AG08396 (cell line): ENCODE measurements at places on chromosomes 12 and 14.

DNA sequence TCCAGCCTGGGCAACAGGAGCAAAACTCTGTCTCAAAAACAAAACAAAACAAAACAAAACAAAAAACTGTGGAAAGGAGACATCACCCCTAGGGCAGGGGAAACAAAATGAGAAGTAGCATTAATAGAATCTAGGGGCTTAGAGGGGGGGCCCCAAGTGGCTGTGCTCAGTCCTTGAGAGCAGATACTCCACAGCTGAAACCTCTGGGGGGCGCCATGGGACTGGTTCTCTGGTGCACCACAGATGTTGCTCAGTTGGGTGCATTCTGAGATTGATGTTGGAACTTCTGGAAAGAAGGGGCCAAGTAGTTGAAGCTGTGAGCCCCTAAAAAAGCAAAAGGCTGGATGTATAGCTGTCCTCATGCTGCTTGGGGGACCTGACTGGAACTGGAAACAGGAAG is 11.8 kb upstream of the SYNE2 start:
- no peak for DNase-seq

DNA sequence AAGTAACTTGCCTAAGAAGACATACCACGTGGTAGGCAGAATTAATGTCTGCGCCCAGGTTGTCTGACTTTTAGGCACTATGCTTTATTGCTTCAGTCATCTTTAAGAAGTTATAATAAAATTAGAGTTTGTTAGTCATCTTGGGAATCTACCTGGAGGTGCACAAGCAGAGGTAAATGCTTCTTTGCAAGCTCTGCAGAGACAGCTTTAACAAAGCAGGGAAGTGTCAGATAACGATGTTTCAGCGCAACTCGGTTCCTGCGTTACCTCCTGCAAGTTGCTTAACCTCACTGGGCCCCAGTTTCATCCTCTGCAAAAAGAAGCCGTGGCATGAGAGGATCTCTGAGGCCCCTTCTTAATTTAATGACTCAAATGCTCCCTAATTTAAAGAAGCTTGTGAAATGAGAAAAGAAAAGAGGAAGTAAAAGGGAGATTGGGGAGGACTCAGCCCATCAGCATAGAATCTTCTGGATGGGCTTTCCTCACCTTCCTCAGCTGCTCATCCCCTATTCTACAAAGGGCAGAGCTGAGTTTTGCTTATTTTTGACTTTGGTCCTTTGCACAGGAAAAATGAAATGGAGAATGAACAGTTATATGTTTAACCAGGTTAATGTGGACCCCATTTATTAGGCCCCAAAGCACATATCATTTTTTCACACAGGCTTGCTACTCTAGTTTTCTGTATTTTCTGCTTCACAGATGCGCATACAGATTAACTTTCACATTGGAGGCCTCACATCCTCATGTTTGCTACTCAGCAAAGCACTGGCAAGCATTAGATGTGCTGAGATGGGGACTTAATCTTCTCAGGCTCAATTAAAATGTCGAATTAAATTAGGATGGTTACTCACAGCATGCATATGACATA is 5.1 kb downstream of the ARHGDIB start:
- DNase-seq = no peak

- DNase-seq = peak; percentile 85
These were observed at the start of gene CDKL1 for GRCh38 chr14:50396631-50397389. CDKL1 (minus strand) TSS chr14:50396881; CDS start chr14:50395868, 1,013 bp downstream.

- no peak for DNase-seq
These were observed 13.5 kb downstream of the PTGER2 start for GRCh38 chr14:52327374-52328226.

DNA sequence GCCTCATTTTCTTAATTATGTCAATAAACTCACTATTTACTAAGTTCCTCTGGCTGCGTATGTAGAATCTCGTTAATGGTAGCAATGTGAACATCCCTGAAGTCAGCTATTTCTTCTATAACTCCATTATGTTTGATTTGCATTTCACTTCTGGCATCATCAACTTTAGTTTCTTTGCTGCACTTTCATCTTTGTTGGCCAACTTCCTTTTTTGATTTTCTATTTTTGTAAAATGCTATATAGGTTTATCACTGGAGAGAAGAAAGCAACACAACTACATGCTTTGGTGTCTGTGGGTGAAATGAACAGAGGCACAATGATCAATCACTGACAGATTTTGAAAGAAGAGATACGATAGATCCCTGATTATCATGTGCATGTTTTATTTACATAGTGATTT is 58.5 kb upstream of the ATF7IP start:
- no peak for DNase-seq

GRCh38 chr14:104874110-104874531 is 9.1 kb downstream of the CEP170B start:
- DNase-seq = no peak

DNA sequence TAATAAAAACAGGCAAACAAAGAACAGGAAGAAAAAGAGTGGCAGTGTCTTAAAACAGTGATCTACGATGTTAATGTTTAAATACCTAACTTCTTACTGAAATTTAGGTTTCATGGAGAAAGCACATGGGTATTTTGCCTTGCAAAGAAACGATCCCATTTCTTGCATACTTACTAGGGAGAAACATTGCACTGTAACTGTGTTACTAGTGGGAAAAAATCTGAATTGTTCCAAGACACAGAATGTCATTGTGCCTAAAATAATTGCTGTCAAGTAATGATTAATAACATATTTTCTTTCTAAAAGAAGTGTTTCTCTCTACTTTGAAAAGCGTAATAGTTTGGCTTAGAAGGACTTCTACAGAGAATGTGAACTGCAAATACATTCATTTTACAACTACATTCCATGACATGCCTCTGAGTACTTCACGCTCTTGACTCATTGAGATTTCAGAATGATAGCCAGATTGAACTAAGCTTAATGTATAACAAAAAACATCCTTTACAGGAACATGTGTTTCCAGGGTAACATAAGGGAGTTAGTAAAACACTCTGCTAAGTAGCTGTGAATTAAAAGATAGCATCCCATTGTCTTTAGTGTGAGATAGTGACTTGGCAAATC is 256.2 kb upstream of the CPNE8 start:
- no peak for DNase-seq

- DNase-seq = no peak
These were observed 83.9 kb downstream of the ZFP36L1 start for GRCh38 chr14:68709007-68709406.

DNA sequence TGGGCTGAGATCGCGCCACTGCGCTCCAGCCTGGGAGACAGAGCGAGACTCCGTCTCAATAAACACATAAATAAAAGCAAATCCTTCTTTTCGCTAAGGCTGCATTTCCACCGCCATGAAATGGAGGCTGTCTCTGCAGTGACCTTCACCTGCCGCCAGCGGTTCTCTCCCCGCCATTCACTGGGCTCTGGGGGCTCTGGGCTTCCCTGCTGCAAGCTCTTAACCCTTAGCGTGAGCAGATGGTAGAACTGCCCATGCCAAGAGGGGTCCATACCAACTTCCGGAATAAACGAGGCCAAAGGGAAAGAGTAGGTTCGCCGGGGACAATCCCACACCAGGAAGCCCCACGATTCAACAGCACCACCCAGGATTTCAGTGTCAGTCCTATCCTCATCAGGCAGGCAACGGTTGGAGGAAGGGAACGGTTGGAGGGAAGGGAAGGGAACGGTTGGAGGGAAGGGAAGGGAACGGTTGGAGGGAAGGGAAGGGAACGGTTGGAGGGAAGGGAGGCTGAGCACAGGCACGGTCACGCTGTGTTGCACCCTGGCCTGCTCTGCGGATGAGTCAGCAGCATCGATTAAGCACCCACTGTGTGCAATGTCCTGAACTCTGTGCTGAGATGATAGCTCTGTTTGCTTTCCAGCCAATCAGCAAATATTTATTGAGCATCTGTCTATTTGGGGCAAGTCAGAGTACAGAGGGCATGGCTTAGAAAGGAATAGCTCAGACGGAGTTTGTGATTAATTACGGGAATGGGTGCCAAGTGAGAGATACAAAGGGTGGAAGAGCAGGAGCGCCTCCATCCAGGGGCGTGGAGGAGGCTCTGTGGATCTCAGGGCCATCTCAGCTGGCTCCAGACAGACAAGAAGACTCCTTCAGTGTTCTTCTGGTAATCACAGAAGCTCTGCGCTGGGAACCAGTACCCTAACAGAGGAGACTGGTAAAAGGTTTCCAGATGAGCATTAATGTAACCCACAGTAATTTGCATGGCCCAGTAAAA is 77.9 kb downstream of the NINJ2 start:
- DNase-seq = no peak

DNA sequence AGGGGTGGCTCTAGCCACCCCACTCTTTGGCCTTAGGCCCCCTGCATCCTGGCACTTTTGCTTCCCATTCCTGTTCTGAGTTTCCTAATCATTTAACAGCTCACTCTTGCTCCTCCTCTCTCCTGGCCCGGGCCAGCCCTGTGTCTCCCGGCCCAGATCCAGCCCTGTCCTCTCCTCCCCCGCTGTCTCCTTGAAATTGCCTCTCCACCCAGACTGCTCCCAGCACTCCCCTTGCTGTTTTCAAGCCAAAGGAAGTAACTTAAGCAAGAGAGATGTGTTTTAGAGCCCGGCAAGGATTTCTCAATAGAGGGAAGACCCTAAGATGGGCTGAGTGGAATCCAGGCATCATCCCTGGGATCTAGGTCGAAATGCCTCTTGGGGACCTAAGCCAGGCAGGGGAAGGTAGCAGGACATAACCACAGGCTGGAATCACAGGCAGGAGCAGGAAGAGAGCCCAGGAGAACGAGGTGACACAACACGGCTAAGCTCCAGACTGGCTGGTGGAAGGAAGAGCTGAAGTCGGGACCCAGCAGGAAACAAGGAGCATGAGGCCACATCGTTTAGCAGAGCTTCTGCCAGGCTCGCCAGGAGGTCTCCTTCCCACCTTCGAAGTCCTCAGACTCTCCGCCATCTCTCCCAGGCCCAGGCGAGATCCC is 2.0 kb upstream of the LRP1-AS start:
- DNase-seq = peak; percentile 67

DNA sequence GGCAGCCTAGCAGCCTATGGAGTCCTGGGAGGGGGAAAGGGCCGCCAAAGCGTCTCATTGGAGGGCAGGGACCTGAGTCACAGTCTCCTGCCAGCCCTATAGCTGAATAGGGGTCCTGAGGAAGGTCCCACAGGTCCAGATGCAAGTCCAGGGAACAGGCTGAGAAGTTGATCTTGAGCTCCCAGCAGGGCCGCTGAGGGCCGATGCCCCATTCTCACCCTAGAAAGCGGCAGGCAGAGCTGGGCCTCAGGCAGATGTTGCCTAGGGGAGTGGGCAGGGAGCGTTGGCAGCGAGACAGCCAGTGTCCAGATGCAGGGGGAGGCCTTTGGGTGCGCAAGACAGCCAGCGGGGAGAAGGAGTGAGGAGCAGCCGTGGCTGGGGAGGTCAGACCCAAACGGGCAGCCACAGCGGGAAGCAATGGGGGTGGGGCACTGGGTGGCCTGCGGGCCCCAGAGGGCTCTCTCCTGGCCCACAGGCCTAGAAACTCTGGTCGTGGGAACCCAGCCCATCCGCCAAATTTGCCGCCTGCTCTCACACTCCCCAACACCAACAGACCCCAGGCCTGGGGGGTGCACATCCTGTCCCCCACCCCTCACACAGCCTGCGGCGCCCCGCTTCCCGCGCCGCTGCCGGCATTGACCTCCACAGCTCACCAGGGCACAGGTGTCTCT is 1.1 kb downstream of the HDAC7 start:
- DNase-seq = peak; percentile 57

GRCh38 chr12:77914081-77914488 is 83.4 kb downstream of the NAV3 start:
- DNase-seq = no peak

GRCh38 chr12:72738811-72739210 is 466.6 kb downstream of the TRHDE start:
- DNase-seq = no peak

DNA sequence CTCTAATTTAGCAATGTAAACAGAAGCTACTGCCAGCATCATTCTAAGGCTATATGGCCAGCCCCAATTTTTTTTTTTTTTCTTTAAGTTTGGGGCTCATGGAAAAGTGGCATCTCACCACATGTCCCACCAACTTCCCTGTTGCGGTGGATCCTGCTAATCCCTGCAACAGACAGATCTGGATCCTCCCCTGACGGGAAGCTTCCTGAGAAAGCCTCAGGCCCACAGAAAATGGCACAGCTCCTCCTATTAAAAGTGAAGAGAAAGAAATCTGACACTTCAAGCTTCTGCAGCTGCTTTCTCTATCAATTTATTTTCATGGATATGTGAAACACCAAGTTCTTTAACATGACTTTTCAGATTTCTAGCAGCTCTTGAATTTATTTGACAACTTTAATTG is 433.8 kb upstream of the DCN start:
- DNase-seq = no peak

GRCh38 chr12:111503116-111503515 is 96.0 kb downstream of the ATXN2 start:
- peak; percentile 21 for DNase-seq

- DNase-seq = no peak
These were observed 138.8 kb upstream of the WSCD2 start for GRCh38 chr12:107990325-107990724.

DNA sequence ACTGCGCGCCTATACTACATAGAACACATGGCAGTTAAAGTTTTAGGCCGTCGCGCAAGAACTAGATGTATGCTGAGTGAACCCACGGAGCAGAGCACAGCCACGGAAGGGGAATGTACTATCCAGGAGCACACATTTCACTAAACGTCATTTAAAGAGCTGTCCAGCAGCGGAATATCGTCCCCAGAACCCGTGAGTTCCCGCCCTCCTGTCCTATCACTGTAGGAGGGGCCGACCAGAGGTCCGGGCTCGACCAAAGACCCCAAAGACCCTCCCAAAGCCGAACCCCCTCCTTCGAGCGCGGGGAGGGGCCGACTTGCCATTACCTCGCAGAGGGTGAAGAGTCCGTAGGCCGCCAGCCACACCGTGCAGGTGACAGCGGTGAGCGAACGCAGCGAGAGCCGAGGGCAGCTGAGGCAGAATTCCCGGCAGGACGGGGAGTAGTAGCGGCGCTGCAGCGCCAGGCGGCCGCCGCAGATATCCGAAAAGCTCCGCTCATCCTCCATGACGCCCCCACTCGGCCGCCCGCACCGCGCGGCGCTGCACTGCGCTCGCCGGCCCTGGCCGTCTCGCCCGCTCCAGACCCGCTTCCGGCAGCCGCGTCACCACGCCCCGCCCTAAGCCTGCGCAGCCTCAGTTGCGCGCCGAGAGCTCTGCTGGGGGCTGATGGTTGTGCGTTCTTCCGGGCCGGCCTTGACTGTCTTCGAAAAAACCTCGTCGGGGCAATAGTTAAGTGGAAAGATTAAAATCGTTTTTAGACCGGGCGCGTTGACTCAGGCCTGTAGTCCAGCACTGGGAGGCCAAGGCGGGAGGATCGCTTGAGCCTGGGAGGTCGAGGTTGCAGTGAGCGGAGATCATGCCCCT is at the start of gene PIGH:
PIGH (minus strand) TSS at position 571 of the 864 bp plus-strand sequence; CDS start at position 506, 65 bp downstream.
- DNase-seq = peak; percentile 95

GRCh38 chr12:89775063-89775985 is 66.7 kb upstream of the ATP2B1 start:
- DNase-seq = no peak

- no peak for DNase-seq
These were observed 11.6 kb downstream of the BMAL2 start for GRCh38 chr12:27344246-27344645.

DNA sequence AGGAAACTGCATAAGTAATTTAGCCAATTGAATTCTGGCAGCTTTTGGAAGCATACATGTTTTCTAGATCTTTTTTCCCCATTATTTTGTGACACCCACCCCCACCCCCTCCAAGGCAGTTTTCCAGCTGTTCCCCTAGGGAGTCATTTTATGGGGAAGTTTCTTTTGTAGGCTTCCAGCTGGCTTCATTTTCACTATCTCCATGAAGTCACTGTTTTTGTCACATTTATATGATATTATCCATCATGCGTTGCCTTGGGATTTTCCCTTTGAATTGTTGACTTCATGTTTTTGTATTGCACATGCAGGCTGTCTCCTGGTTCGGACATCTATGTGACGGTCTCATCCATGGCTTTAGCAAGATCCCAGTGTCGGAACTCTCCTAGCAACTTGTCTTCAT is 233.6 kb upstream of the RGS6 start:
- no peak for DNase-seq
